ENCODE measurements at places on chromosomes 11 and 22.
A peak's percentile ranks its signal among the peaks of the same experiment; 100 is the strongest.

DNA sequence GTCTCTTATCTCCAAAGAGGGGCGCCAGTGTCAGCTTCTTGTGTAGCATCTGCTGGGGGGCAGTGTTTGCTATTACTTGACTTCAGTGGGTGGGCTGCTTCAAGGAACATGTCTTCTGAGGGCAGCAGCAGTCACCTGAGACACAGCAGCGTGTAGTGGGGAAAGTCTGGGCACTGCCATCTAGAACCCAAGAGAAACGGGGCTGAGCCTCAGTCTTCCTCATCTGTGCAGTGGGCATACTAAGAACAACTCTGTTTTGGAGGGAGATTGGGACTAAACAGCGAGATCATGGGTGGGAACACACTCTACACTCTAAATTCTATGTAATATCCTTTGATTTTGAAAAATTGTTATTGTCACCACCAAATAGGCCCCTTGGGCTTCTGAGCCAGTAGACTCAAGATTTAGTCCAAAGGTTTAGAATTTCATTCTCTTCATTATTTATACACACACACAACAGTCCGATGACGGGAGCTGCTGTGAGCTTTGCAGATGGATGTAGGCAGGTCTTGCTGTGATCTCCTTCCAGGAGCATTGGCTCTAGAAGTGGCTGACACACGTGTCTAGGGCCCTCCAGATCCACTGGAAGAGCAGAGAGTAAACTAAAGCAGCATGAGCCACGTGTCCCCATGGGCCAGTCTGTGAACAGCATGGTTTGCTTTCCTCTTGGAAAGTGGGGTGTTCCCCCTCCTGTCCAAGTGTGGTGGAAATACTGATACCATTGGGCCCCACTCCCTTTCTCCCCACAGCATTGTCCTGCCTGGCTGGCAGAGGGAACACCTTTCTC, 51.8 kb downstream of the TRAF6 start:
- no peak for DNase-seq

GRCh38 chr22:39960791-39961746, 872 bp downstream of the TMA7B start:
- peak; percentile 17 for DNase-seq

- no peak for DNase-seq
Measured at GRCh38 chr11:70364745-70365543, 33.4 kb upstream of the CTTN start.

GRCh38 chr11:65013888-65014725, at the start of gene ARL2:
ARL2 (plus strand) TSS chr11:65014160; CDS start chr11:65014208, 48 bp downstream.
- DNase-seq = peak; percentile 62

- no peak for DNase-seq
Measured at GRCh38 chr11:2509481-2510001, 64.7 kb downstream of the KCNQ1 start.

- no peak for DNase-seq
Measured at GRCh38 chr22:35437049-35437448, 37.1 kb downstream of the MCM5 start.

- DNase-seq = no peak
Measured at GRCh38 chr22:17941471-17942406, 82.6 kb downstream of the MICAL3 start.

DNA sequence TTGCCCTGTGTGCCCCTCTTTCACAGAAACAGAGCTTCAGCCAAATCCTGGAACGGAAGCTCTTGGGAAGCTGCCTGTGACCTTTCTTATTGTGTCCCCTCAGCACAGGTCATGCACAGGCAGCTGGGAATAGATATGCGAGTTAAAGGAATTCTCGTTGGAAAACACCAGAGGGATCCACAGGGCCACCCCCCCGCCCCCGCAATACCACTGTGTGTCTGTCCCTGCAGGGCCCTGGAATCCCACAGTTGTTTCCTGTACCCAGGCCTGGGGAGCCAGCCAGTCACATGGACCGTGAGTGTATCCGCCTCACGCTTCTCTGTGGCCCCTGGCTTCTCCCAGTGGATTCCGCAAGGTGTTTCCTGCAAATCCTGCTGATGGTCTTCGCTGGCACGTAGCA, 29.0 kb downstream of the TIMP3 start:
- no peak for DNase-seq

DNA sequence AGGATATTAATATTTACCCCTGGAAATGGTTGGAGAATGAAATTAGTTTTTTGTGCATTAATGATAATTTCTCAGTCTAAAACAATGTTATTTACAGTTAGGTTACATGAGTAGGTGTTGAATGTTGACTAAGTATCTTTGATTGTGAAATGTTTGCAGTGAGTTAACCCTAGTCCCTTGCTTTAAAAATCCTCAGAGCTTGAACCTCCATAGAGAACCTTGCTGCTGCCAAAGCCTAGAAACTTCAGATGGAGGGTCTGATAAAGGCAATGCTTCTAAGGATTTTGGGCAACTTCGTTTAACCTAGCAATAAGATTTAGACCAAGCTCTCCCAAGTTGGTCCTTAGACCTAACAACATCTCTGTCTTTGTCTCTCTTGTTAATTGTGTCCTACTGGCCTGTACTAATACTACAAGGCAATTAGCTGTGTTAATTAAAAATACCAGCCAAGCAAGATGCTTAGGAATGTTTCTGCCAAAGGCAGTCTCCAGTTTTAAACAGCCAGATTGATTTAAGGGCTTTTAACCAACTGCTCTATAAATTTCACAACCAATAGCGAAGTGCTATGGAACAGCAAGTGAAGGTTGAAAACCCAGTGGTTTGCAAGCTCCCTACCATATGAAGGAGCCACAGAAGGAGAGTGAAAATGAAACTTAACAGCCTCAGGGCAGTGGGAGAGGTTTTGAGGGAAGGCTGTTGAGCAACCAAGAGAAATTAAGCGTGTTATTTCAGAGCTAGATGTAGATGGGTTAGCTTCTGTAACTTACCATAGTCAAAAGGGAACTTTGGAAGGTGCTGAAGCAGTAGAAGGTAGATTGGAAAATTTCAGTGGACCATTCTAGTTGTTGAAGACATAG, 295.9 kb upstream of the ANO5 start:
- DNase-seq = no peak

GRCh38 chr22:47159592-47159991, 397.1 kb downstream of the TBC1D22A start:
- DNase-seq = no peak

DNA sequence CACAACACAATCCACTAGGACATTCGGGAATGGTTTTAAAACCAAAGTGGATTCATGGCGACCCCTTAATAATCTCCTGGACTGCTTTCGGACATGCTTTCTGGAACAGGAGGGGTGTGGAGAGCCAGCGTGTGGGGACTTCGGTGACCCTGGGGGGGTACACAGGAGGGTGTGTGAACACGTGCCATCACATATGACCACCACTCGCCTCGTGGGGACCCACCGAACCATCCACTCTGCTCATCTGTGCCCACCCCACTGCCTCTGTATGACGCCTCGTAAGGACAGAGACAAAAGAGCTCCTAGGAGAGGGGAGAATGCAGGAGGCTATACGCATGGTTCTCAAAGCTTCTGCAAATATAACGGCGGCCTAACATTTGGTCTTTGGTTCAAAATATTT, 8.9 kb downstream of the LTO1 start:
- no peak for DNase-seq

DNA sequence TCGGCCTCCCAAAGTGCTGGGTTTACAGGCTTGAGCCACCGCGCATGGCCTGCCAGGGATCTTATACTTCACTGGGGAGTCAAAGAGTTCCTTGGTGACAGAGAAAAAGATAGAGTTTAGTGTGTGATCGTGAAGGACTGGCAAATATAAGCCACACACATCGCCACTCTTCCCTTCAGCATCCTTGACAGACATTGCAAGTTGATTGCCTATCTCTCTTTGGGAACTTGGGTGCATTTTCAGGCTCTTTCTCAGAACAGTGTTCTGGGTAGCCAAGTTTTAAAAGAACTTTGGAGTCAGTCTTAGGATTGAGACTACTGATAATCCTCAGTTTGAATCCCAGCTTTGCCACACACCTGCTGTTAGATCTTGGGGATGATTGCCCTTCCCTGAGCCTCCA, 19.8 kb downstream of the MIAT start:
- DNase-seq = no peak

GRCh38 chr11:89922195-89922660, at the start of gene TRIM49D1:
TRIM49D1 (minus strand) TSS chr11:89922245; CDS start chr11:89917710, 4,535 bp downstream.
- no peak for DNase-seq

DNA sequence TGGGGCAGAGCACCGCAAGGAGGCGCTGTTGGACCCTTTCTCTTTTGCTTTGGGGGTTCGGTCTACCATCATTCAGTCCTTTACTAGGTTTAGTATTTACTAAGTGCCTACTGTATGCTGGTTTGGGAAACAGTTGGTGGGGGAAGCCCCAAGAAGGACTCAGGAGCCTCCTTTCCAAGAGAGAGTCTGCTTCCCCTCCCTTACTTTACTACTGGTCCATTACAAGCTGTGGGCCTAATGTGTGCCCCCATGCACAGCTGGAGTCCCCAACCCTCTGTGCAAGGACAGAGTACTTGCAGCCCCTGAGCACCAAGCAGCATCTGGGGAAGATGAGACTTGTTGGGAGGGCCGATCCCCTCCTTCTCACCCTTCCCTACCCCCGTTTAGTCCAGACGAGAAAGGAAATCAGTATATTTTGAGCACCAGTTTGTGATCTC, 876 bp upstream of the UBE2L6 start:
- DNase-seq = peak; percentile 87

- no peak for DNase-seq
Measured at GRCh38 chr11:91625495-91625894, 599.1 kb upstream of the FAT3 start.

- no peak for DNase-seq
Measured at GRCh38 chr22:50608996-50609395, 8.4 kb downstream of the MAPK8IP2 start.

- DNase-seq = no peak
Measured at GRCh38 chr11:72762641-72763304, 10.6 kb upstream of the ARAP1 start.

- DNase-seq = no peak
Measured at GRCh38 chr22:30210235-30210909, 36.2 kb downstream of the LIF start.

- DNase-seq = no peak
Measured at GRCh38 chr22:47034076-47034808, 271.8 kb downstream of the TBC1D22A start.

DNA sequence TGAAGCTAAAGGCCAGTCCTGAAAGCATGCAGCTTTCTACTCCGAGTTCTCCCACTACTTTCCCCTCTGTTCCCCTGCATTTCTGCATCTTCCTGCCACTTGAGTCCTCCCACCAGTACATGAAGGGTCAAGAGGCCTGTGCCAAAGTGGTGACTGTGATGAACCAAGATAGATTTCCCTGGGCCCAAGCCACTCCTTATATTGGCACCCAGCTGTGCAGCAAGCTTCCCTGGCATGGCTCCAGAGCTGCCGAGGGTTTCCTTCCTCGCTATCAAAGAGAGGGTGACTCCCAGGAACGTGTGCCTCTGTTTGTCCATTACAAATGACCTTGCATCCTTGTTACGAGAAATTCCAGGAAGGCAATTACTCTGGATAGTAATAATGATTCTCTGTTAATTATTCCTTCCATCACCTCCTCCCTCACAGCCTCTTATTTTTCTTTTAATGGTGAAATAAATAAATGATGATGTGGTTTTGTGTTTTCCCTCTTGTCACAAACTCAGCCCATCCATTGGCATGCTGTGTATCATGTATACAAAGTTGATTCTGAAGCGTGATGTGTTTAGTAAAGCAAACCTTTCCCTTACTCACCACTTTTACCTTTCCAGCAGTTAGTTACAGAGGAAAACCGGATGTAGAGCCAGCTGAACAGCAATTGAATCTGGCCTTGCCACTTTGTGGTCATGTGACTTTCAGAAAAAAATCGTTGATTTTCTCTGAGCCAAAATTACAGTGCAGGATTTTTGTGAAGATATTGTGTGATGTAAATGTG, 8.3 kb downstream of the SRSF8 start:
- no peak for DNase-seq

GRCh38 chr11:95242091-95242844, 11.3 kb upstream of the SESN3 start:
- no peak for DNase-seq

- no peak for DNase-seq
Measured at GRCh38 chr22:30402028-30402765, 5.4 kb downstream of the SEC14L2 start.

DNA sequence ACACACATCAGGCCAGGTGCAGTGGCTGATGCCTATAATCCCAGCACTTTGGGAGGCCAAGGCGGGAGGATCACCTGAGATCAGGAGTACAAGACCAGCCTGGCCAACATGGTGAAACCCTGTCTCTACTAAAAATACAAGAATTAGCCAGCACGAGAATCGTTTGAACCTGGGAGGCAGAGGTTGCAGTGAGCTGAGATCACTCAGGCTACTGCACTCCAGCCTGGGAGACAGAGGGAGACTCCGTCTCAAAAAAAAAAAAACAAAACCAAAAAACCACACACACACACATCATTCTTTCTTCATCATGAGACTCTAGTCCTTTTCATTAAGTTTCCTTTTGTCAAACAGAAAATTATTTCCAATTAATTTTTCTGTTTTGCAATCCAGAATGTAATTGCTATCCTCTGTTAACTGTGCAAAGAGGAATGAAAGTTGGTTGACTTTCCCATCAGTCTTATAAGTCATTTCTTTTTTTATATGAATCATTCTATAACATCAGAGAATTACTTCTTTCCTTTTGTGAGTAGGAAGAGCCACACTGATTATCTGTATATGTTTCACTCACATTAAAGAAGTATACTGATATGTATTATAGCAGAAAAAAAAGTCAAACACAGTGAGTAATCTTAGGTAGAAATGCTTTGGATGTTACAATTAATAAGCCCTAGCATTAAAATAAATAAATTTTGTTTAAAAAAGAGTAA, 52.2 kb downstream of the HORMAD2 start:
- DNase-seq = no peak

- no peak for DNase-seq
Measured at GRCh38 chr11:88181776-88182175, 6.5 kb upstream of the RAB38 start.

- DNase-seq = no peak
Measured at GRCh38 chr11:118295199-118295598, 9.3 kb upstream of the CD3E start.

DNA sequence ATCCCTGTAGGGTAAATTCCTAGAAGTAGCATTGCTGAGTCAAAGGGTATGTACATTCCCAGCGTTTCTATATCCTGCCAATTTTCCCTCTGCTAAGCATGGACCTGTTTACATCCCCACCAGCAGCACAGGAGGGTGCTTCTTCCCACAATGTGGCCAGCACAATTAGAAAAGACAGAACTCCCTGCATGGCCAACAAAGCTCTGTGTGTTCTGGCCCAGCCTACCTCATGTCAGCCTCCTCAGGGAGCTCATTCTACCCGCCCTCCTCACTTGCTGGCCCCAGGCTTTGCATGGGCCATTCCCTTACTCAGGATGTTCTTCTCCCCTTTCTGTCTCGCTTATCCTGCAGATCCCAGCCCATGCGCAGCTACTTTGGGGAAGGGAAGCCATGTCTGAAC, 186.1 kb downstream of the DSCAML1 start:
- DNase-seq = no peak

GRCh38 chr11:65121447-65121864, 478 bp downstream of the FAU start:
- DNase-seq = no peak

- DNase-seq = no peak
Measured at GRCh38 chr11:31480930-31481329, 28.5 kb downstream of the IMMP1L start.

Measured in stimulated activated CD4-positive, alpha-beta T cell treated with anti-CD3 and anti-CD28 coated beads, Interleukin-1b, Interleukin-23, amount 100 ng/mL, for 1 hour (primary cell).